Kidney epithelial cell (primary cell): ENCODE measurements at places on chromosomes 11 and 22. TPM values are rescaled to one million over a fixed set of nuclear protein-coding genes. Genes with fewer than 3 reads are reported as not detected.

- DNase-seq = no peak
Measured at GRCh38 chr22:43849731-43850130, 12.6 kb downstream of the SULT4A1 start.

- no peak for DNase-seq
Measured at GRCh38 chr22:47398921-47399790, 636.7 kb downstream of the TBC1D22A start.

GRCh38 chr11:17734418-17734911, at the start of gene KCNC1:
TSS of gene KCNC1 (plus strand) at chr11:17734781. CDS start at chr11:17736003, 1,222 bp downstream.
- no peak for DNase-seq

The PANX2 gene
- 0.33 and 1.1 TPM in 2 replicates for total RNA-seq

The C22orf23 gene
- total RNA-seq = 0.75 TPM in 1 of 2 replicates, not detected in the other

The OR5F1 gene
- total RNA-seq = not detected in 2 replicates

The TESMIN gene
- 3.8 and 7.7 TPM in 2 replicates for total RNA-seq

DNA sequence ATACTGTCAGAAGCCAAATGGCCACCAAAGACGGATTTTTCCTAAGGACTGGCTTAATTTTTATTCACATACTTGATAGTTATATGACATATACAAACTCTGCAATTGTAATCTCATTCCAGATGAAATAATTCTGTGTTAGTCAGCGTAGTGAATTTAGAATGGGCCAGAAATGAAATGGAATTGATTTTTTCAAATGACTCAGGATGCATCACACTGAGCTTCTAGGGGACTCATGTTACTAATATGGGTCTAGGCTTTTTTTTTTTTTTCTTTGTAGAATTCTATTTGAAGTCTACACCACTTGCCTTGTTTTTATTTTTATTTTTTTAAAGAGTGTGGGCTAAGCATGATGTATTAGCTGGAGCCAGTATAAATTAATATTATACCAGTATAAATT, 62.7 kb downstream of the SPECC1L start:
- DNase-seq = no peak

The TIMP3 gene
- 44.2 and 45.6 TPM in 2 replicates for total RNA-seq
